Psoas muscle (tissue), 8 donors: ENCODE measurements at places on chromosomes 11 and 22.

DNA sequence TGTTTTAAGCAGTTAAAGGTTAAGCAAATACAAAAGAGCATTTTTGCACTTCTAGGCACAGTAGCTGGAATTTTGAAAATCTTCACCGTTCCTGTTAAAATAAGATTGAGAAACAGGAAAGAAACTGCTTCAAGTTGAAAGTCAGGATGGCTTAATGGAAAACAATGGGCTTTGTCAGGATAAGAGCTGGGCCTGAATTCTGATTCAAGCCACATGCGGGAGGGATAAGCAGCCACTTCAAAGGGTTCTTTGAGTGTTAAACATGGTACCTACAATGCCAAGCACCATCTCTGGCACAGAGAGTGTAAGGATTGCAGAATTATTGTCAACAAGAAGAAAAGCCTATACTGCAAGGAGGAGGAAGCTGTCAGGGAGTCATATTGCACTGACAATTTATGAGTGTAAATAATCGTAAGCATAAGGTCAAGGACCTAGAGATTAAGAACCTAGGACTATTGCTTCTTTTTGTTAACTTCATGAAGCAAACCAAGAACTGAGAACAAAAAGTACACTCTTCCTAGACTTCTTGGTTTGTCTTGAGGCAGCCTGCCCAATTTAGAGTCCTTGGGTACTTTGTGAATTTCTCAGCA is 32.5 kb downstream of the MPPED2 start:
- DNase-seq, result no peak

- no peak for DNase-seq
These were observed 21.9 kb upstream of the CYB5R3 start for GRCh38 chr22:42670921-42671709.

DNA sequence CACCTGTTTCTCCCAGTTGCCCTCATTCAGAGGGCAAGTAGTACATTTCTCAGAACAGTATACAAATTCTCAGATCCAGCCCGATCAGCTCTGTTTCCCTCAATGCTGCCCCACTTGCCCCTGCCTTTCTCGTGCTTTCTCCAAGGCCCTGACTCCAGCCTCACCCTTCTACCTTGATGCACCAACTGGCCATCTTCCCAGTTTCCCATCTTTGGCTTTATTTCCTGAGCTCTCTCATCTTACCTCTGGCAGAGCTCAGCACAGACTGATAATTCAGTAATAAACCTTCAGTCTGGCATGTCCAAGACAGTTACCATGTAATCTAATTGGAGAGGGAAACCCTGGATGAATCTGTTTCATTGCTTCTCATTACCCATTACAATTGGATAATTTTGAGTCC is 184.5 kb upstream of the ISX start:
- DNase-seq, result no peak

DNA sequence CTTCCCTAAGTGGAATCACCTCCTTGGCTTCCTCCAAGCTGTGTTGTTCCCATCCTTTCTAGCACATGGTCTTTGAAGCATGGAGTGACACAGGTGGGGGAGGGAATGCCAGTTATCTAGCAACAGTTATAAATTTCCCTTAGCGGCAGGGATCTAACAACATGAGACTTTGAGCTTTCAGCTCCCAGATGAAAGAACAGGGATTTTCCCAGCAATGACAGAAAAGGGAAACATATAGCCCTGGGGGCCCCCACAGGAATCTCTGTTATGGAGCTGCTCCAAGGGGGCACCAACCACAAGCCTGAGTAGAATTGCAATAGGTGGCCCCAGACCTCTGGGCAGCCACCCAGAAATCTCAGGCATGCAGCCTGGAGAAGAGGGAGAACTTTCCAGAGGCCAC is 163.0 kb downstream of the GRIK4 start:
- DNase-seq, result no peak

GRCh38 chr11:47943721-47944586 is 36.4 kb upstream of the PTPRJ start:
- no peak for DNase-seq
